ENCODE measurements at places on chromosomes 3 and 15.

- DNase-seq: no peak
These were observed 8.1 kb upstream of the SLC6A1 start for GRCh38 chr3:10984371-10984896.

DNA sequence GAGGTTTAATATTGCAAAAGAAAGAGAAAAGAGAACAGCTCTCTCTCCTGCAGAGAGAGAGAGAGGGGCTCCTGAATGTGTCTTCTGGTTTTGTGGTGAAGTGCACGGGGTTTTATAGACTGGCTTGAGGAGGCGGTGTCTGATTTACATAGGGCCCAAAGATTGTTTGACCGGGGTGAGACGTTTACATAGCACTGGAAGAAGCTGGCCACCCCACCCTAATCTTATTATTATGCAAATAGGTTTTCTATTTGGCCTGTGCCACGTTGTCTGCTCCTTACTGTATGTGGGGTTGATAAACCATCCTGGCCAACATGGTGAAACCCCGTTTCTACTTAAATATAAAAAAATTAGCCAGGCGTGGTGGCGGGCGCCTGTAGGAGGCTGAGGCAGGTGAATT is 268.6 kb downstream of the SV2B start:
- no peak for DNase-seq

DNA sequence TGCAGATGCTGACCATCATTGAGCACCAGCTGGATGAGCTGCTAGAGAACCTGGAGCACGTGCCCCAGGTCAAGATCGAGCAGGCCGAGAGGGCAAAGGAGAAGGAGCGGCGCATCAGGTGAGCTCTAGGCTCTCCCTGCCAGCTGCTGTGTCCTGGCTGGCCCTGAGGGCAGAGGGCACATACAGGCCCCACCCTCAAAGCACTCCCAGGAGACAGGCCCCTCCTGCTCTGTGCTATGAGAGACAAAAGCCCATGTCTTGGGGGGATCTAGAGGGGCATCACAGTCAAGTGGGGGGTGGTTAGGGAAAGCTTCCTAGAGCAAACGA is 39.5 kb downstream of the CFAP100 start:
- DNase-seq: no peak

GRCh38 chr3:131795390-131796090 is 239.3 kb downstream of the CPNE4 start:
- DNase-seq: peak; percentile 57
